ENCODE measurements at places on chromosomes 3 and 15.

DNA sequence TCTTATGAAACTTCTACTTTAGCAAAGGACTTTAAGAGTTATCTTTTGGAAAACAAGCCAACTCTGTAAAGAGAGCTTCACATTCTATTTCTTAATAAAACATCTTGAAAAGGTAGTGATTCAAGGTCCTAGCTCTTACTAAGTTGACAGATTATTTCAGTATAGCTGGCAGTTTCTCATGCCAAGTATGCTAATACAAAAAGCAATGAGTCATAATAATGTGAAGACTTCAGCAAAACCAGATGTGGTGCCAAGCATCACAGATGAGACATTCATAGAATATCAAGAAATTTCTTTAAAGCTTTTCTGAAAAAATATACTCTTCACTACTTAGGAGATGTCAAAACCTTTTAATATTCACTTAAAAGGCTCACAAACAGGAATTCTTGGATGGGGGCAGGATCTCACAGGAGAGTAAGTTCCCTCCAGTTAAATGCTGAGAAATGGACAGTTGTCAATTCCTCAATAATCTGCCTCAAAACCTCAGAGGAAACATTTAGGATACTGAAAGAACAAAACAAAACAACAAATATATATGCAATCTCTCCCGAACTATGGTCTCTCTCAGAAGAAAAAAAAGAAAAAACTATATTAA, 45.6 kb downstream of the DCBLD2 start:
- DNase-seq, result no peak

- no peak for DNase-seq
These were observed 29.7 kb upstream of the OR4F6 start for GRCh38 chr15:101773496-101774100.

DNA sequence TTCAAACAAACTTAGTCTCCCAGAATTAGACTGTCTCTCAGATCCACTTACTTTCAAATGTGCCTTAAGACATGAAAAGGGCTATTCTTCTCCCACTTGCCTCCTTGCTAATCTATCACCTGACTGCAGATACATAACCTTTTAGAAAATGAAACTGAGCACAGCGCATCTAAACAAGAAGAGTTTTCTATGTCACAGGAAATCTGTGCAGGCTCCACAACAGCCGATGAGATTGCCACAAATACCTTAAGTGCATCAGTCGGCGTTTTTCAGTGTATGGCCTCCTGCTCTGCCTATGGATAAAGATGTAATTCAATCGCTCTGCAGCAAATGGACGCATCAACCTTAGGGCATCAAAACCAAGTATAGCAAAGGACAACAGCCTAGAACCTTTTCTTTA, 544.2 kb downstream of the FOXP1 start:
- DNase-seq, result no peak

- DNase-seq, result no peak
These were observed 311.5 kb upstream of the THBS1 start for GRCh38 chr15:39269352-39269751.

- DNase-seq, result no peak
These were observed 27.0 kb downstream of the OPA1 start for GRCh38 chr3:193620057-193620456.

GRCh38 chr3:48431224-48432029, 1.5 kb upstream of the PLXNB1 start:
- DNase-seq, result no peak

DNA sequence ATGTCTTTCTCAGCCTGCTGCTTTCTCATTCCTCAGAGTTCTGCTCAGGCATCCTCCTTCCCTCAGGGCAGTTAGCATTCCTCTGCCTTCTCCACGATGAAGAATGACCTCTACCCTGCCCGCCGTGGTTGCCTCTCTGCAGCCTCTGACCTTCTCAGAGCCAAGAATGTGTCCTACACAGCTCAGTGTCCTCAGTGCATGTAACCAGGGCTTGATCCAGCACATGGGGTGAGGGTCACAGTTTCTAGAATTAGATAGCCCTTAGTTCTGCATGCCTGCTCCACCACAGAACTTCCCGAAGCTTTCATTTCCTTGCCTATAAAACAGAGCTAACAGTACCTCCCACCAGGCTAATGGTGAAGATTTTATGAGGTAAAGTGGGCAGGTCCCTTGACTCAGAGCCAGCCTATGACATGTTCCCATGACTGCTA, 182.1 kb downstream of the CLSTN2 start:
- DNase-seq, result no peak

DNA sequence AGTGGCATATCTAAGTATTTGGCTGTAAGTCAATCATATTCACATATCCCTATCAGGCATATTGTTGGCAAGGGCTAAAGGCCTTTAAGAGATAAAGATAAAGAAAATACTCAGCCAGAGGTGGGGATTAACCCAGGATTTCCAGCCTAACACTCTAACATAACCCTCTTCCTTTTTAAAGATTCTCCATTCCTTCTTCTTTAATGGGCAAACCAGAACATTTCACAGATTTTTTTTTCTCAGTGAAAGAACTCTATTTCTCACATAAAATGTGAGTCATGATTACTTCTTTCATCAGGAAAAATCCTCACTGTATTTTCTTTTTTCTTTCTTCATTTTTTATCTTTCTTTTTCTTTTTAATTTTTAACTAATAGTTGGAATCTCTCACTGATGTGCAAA, 200.4 kb downstream of the NR1D2 start:
- DNase-seq, result no peak

GRCh38 chr3:33915796-33916546, 117.5 kb downstream of the PDCD6IP start:
- DNase-seq, result no peak

DNA sequence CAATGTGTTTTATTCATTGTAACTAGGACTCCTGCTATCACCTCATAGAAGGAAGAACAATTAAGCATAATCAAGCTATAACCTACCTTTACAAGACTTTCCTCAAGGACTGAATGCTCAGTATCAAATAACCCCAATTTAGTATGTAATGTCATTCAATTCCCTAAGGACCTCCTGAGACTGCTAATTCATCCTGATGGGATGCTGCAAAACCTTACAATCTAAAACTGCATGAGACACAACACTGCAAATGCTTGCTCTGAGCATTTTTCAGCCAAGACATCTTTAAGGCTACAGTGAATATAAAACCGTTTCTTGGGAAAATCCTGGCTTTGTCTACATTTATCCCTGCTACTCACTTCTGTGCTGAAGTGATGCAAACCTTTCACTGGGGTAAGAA, 69.9 kb downstream of the RYK start:
- no peak for DNase-seq

DNA sequence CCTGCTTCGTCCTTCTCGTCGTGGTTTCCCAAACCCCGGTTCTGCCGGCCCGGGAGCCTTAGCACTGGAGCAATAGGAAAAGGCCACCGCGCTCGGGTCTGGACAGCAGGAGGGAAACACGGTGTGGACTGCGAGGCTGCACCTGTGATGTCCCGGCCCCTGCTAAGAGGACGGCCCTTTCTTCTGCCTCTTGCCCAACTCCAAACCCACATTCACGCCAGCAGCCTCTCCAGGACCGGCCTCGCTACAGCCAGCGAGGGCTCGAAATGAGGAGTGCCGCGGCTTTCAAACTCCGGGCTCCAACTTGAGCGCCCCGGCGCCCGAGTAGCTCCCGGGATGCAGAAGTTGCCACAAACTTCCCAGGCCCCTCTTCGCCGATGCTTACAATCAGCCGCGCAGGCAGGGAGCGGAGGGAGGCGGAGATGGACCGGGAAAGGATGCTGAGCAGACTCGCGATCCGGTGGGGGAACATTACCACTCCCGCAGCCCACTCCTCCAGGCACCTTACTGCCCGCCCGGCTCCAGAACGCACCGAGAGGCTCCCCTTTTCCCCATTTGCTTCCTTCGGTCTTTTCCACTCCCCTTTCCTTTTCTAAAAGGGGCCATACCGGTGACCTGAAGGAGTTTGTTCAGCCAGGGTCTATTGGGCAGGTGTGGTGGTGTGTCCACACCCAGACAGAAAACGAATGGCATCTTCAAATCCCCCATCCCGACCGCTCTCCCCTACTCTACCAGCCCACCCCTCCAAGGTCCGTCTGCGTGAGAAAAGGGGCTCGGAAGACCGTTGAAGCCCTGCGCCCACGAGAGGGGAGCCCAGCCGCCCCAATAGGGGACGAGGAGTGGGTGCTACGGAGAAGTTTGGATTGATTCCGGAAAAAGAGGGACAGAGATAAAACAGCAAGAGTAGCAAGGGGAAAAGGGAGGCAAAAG, 18.8 kb upstream of the SATB1 start:
- no peak for DNase-seq

DNA sequence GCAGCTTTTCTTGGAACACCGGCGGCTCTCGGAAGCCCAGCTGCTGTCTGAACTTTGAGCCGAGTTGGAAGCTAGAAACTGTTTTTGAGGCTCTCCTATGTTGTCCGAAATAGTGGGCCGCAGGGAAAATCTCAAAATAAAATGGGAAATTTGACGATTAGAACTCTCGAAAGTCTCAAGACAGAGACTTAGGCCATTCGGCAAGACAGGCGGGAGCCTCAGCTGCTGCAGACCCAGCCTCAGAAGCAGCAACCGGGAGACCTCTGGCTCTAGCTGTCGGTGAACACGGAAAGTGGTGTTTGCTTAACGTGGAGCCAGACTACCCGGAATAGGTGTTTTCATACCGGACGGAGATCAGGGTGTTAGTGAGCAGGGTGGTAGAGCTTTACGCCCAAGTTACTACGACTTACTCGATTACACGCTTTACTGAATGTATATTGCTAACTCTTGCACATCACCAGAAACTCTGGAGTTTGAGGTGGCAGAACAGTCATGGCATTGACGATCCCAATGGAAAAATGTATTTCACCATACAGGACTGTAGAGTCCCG, 357 bp upstream of the MAN2C1 start:
- no peak for DNase-seq

DNA sequence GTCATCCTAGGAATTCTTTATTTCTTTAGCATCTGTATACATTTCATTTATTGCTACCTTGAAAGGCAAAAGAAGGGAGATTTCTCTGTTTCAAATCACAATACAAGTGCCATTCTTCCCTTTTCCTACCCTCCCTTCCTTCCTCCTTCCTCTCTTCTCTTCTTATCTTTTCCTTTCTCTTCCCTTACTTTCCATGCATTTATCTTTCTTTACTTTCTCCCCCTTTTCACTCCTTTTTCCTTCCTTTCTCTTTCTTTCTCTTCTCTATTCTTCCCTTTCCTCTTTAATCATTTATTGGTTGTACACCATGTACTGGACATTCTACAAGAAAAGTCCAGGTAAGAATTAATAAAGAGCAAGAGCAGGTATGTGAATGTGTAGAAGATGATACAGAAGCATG, 251.0 kb upstream of the PEX5L start:
- DNase-seq, result no peak

DNA sequence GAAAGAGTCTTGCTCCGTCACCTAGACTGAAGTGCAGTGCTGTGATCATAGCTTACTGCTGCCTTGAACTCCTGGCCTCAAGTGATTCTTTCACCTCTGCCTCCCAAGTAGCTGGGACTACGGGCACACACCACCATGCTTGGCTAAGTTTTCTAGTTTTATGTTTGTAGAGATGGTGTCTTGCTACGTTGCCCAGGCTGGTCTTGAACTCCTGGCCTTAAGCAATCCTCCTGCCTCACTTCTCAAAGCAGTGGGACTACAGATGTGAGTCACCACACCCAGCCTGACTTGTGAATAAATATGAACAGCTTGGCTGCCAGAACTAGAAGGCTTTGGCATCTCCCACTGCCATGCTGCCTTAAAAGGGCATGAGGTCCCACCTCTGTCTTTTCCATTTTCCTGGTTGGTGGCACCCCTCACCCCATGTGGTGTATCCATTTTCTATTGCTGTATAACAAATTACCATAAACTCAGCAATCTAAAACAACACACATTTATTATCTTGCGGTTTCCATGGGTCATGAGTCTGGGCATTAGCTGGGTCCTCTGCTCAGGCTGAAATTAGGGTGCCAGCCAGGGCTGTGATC, 44.3 kb downstream of the PTPRG start:
- DNase-seq, result no peak
